Stimulated activated CD4-positive, alpha-beta T cell treated with anti-CD3 and anti-CD28 coated beads, TNF-alpha, amount 100 ng/mL, for 1 hour (primary cell): ENCODE measurements at places on chromosomes 4 and X.

DNA sequence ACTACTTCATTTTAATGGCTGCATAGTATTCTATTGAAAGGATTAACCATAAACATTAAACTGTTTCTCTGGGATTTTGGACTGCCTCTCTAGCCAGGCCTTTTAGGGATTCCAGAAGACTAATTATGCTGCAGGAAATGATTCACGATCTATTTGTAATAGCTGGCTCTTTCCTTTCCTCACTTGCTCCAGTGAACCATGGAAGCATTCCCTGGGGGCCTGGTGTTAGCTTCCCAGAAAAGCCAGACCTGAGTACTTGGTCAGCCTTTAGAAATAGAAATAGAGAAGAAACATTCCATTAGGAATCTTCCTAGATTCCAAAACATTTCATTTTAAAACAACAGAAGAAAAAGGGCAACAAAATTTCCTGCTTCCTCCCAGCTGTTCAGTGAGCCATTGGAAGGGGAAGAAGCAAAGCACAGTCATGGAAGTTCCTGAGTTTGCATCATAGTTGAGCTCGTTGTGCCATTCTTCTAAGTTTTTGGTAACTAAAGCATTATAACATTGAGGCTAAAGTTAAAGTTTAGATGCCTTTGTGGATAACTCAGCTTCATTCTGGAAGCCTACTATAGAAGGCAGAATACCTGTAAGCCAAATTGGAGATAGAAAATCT, 83.5 kb downstream of the NPNT start:
- DNase-seq, result no peak

DNA sequence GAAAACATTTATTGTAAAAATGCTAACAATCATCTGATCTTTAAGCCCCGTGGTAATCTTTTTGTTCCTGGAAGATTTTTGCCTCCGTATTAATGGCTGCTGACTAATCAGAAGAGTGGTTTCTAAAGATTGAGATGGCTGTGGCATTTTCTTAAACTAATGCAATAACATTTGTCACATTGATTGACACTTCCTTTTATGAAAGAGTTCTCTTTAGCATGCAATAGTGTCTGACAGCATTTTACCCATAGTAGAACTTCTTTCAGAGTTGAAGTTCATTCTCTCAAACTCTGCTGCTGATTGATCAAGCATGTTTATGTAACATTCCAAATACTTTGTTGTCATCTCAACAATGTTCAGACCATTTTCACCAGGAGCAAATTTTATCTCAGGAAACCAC, 26.8 kb upstream of the UGT2B4 start:
- no peak for DNase-seq

DNA sequence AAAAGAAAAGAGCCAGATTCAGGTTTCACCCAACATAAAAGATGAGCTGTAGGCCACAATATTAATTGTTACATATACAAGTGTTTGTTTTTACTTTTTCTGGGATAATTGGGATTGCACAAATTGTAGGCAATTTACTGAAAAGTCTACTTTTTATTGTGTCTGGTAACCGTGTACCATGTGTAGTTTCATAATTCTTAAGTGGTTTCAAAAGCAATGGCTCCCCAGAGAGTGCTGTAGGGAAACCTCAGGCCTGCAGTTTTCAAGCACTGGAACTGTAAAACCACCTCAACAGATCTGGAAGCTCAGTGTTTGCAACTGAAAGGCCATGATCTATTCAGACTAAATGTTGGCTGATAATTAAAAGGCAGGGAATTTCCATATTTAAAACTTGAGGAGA, 53.9 kb upstream of the MMAA start:
- DNase-seq, result no peak

DNA sequence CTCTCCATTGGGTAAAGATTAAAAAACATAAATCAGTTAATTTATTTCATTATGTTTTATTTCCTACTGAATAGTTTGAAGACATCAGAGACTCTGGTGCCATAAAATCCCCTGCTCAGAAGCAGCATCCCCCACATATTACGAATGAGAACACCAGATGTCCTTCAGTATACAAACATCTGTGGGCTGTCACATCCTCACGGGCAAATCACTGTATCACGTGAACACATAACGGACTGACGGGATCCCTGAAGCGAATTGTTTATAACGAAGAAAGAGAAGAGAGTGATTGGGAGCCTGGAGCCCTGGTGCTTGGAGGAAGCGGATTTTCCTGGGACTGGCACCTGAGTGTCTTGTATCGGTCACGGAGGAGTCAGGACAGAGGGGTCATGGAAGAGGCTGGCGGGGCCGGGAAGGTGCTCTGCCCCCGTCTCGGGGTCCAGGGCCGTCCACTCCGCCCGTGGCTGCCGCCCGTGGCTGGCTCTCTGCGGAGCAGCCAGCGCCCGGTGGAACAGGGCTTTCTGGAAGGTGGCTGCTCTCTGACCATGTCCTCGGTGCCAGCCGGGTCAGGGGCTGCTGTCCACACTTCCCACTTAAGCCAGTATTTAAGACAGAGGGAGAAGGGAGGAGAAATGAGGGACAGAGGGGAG, 452.7 kb upstream of the FAT1 start:
- DNase-seq, result no peak

DNA sequence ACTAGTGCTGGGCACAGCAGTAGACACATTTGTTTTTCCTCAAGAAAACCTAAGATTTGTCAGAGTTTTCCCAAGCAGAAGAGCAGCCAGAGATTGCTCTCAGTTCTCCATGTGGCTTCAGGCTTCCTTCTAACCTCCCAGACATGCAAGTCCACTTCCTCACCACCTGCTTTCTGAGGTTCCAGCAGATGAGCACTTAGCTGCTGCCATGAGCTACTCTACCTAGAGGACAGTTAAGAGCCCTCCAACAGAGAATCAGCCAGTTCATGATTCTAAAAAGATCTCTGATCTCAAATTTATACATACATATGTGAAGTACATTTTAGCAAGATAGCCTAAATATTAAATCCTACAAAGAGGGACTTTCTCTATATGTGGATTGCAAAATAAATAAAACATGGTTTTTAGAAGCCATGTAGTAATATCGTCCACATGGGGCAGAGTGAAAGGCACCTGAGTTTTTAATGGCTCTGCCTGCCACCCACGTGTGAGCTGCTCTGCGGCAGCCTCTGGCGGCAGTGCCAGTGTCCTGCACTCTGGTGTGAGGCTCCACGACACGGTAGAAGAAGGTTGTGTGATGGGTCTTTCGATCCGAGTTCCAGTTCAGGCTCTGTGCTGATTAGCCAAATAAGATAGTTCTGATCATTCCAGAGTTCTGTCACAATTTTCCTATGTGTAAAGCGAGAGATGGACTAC, 10.3 kb downstream of the CYP4V2 start:
- peak; percentile 8 for DNase-seq

DNA sequence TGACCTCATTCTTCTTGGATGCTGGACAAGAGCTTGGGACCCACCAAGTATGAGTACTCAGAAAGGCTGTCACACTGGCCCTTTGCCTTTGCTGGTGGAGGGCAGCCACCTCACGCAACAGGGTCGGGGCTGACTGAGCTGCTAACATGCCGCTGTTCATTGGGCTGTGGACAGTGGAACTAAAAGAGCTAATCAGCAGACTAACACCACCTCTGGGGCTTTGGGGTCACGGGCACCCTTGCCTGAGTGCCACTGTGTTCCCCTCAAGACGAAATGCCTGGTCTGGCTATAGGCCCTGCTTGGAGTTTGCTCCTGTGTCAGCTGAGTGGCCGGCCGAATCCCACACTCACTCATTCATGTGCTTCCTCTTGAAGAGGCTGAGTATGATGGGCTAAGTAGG, 559.6 kb downstream of the SPRY1 start:
- no peak for DNase-seq

GRCh38 chr4:63563288-63564014, 845.8 kb downstream of the TECRL start:
- DNase-seq, result no peak

DNA sequence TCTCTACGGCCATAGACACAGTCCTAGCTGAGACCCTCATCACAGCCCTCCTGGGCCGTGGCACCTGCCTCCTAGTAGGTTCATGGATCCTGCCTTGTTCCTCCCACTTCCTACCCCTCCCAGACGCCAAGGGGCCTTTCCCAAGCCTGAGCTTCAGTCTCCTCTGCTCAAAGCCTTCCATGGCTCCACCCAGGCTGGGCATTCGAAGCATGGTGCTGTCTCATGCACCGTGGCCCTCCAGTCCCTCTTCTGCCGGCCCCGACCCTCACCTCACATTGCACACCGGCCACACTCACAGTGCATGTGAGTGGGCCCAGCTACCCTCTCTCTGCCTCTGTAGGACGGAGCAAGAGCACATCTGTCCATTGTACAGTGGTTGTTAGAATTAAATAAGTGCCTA, 21.7 kb upstream of the KIAA0232 start:
- DNase-seq, result no peak

DNA sequence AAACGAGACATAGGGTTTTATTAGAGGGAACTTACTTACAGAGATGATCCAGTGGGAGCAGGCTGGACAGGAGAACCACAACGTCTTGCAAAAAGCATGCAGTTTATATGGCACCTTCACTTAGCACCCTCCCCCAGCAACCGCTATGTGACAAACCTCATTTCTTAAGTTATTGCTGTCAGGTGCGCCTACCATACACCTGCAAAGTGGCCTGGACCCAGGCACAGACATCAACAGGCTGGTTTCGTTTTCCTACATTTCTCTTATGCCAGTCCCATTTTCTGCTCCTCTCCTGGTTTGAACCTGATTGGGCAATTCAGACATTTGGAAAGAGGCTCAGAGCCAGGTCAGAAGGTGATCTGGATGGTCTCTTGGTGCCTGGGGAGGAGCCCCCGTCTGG, 18.3 kb downstream of the RTL5 start:
- DNase-seq, result no peak

- DNase-seq, result no peak
Observed at GRCh38 chr4:73053974-73054480, 15.5 kb downstream of the COX18 start.

DNA sequence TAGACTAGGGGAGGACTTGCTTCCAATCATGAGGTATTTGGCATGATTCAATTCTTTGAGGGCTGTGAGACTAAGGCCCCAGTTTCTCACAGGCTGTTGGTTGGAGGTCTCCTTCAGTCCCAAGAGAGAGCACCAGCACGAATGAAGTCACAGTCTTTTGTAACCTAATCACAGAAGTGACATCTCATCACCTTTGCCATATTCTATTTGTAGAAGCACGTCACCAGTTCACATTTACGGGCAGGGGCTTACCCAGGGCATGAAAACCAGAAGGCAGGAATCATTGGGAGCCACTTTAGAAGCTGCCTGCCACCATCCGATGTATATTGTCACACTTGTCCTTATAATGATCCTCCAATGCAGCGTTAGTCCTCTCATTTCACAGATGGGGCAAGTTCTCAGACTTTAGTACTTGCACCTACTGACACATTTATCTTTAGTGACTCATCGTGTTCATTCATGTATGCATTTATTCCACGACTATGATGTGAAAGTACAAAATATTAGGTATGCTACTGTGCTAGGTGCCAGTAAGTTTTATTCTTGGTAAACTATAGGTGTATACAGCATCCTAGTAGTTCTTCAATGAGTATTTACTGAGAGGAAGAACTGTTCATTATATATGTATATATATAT, 163.8 kb upstream of the PGRMC2 start:
- DNase-seq, result no peak

DNA sequence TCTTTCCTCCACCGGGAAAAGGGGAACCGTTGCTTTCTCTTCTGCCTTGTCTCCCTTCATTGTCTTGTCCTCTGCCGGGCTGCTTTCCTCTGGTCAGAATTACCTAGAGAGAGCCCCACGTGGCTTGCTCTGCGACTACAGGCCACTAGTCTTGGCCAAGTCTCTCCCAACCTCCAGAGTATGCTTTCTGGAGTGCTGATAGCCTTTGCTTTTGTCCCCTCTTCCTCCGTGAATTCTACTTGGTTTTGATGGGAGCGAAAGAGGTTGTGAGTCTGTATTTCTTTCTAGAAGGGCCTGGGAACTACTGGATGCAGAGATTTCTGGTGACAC, 5.3 kb upstream of the POU4F2 start:
- no peak for DNase-seq

- DNase-seq, result no peak
Observed at GRCh38 chr4:53778155-53778554, 186.9 kb upstream of the LNX1 start.

DNA sequence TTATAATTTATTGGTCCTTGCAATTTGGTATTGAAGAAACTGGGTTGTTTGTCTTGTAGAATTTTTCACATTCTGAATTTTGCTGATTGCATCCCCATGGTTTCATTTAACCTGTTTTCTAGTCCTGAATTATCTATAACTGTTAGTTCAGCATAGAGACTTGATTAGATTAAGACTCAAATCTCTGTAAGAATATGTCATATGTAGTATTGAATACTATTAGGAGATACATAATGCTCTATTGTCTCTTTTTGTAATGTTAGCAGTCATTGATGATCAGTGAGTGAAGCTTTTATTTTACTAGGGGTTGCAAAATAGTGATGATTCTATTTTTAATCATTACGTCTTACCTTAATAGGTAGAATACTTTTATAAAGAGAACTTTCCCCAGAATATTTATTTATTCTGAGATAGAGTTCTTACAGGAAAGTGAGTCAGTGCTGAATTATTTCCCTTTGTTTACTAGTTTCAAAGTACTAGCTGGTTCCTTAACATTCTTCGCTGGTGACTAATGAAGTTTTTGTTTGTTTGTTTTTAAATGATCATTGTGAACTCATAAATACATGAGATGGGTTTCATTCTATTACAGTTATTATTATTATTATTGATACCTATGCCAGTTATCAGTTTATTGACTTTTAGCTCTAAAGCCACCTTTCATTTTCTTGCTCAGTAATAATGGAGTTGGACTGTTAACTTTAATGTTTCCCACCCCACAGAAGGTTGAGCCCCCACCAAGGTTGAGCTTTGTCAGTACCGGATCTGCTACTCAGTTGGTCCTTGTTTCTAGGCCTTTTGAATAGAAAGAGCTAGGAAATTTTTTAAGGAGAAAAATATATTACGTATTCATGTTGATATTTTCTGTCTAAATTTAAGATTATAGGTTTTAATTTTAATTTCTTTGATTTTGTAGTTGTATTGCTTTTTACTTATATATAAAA, 102.3 kb downstream of the LARP1B start:
- no peak for DNase-seq

GRCh38 chr4:124635331-124635730, 77.2 kb downstream of the ANKRD50 start:
- no peak for DNase-seq

- no peak for DNase-seq
Observed at GRCh38 chr4:110155654-110156053, 42.8 kb downstream of the ELOVL6 start.

- DNase-seq, result no peak
Observed at GRCh38 chr4:110188113-110188512, 10.3 kb downstream of the ELOVL6 start.

GRCh38 chr4:15242021-15242420, 185.8 kb upstream of the C1QTNF7 start:
- DNase-seq, result no peak

DNA sequence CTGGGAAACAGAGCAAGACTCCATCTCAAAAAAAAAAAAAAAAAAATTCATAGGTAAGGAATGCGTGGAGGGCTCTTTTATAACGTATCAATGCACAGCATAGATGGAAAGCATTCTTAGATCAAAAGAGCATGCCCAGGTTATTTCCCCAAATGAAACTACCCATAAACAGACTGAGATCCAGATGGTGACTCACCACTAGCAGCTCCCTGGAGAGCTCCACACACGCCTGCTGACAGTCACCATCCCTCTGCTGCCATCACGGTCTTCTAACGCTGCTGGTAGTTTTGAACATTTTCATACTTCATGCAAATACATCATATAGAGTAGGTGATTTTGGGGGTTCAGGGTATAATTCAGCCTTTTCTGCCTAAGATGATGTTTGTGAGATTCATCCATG, 136.9 kb downstream of the ASMT start:
- DNase-seq, result no peak

GRCh38 chrX:22585831-22586230, 313.1 kb downstream of the CBLL2 start:
- DNase-seq, result no peak
